ENCODE measurements at places on chromosomes 13 and 19.

GRCh38 chr13:44464471-44464870 lies 90.8 kb downstream of the SERP2 start:
- DNase-seq, result no peak

- no peak for DNase-seq
These were observed 5.8 kb upstream of the EPS8L1 start for GRCh38 chr19:55069865-55070197.

DNA sequence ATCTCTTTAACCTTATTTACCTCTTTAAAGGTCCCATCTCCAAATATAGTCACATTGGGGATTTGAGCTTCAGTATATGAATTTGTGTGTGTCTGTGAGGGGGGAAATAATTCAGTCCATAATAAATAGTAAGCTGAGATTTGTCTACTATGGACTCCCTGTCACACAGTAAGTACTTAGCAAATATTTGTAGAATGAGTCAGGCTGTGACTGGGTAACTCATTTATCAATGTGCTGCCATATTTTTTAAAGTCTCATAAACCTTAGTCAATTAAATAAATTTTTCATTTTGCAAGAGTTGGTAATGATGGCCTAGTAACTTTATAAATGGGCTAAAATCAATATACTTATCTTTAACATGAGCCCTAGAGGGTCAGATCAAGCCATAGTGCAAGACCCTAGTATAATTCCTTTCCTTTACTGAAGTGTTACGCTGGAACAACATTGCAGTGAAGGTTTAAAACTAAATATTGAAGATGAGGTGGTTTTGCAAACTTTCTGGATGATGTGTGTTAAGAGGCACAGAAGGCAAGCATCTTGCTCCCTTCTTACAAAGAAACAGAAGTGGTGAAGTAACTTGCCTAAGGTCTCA lies 305.1 kb downstream of the KCNRG start:
- no peak for DNase-seq

DNA sequence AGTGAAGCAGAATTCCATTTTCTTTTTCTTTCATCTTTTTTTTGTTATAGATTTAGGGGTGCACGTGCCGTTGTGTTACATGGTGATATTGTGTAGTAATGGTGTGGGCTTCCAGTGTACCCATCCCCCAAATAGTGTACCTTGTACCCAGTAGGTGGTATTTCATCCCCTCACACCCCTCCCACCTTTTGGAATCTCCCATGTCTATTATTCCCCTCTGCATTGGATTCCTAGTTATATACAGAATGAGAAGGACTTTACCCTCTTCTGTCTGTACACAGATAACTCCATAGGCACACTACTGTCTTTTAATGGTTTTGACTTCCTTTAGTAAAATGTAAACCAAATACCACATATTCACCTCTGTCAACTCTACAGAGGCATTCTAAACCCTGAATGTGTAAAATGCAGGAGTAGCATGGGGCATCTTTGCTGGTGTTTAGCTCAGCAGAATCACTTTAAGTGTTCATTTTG lies 28.0 kb downstream of the FRY start:
- no peak for DNase-seq

GRCh38 chr13:29065142-29065541 lies 245.0 kb downstream of the MTUS2 start:
- DNase-seq, result no peak

GRCh38 chr13:26983543-26984320 lies 187.9 kb downstream of the USP12 start:
- no peak for DNase-seq

All from stimulated activated CD4-positive, alpha-beta T cell treated with anti-CD3 and anti-CD28 coated beads, Interleukin-1b, Interleukin-23, amount 100 ng/mL, for 1 hour (primary cell).